IMR-90 (cell line): ENCODE measurements at places on chromosomes 12 and 14.
A peak's percentile ranks its signal among the peaks of the same experiment; 100 is the strongest.

DNA sequence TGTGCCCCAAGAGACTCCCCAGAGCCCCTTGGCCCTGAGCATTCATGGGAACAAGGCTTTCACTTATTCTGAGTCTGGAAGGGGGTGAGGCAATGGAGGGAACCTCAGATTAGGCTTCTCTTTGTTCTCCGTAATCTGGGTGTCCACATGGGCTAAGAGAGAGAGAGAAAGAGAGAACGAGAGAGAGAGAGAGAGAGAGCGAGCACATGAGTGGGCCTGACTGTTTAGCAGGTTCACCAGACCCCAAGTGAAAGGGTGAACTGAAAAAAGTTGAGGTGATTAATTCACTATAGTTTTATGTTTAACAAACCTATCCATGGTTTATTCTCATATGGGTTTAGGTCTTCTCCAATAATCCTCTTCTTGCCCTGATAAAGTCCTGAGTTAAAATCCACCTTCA, 183.4 kb upstream of the VASH1 start:
- H3K27me3 ChIP-seq: no peaks in the 10 kb centered on the region
- no peak for DNase-seq
- H3K4me1 ChIP-seq: no peaks in the 10 kb centered on the region
- no peaks in the 10 kb centered on the region for H3K36me3 ChIP-seq

DNA sequence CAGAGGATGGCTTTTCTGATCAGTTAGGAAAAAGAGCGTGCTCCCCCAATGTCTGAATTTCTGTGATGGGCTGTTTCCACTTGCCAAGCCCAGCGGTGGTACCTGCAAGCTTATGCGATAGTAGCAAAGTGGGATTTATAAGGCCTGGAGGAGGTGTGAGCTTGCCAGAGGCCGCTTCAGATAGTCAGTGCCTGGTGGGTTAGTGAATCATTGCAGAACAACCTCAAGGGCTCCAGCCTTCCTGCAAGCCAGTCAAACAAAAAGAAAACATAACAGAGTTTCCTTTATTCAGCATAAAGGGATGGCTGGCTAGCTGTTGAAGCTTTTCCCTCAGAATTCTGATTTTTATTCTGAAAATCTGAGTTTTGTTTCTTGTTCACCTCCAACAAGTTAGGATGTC, 7.6 kb upstream of the BMP4 start:
- peak; percentile 47 for DNase-seq
- H3K4me3 ChIP-seq: no peak overlapping the region
- H3K4me1 ChIP-seq: no peaks in the 10 kb centered on the region; the same call in 1 of the 2 replicates
- no peaks in the 10 kb centered on the region for H3K36me3 ChIP-seq

DNA sequence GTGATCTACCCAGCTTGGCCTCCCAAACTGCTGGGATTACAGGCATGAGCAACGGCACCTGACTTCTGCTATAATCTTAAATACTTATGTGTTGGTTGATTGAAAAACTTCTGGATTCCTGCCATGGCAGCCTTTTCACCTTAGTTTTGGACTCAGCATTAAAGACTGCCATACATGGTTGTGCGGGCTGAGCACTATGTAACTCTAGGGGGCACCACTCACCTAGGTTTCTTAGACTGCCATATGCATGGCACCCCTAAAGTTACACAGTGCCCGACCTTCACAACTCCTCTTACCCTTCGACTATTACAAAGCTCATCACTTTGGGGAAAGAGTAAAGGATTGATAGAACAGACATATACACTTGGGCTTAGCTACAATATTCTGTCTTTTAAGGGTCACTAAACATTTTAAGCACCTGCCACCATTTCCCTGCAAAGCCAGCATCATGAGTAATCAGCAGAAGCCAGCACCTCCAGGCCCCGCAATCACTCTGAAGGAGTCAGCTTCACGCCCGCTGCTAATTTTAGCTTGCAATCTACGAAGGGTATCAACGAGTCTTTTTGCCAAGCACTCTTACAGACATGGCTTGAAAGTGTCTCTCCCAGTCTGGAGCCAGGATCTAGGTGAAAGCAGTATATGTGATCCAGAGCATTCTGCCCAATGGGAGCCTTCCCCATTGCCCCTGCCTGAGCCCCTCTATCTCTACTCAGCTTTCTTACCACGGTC, 59.8 kb downstream of the SUDS3 start:
- no peaks in the 10 kb centered on the region for H3K27me3 ChIP-seq
- DNase-seq: no peak

- no peaks in the 10 kb centered on the region; the same call in 1 of the 2 replicates for H3K4me1 ChIP-seq
- no peak for DNase-seq
- H3K27me3 ChIP-seq: peaks cover 17% of the 10 kb centered on the region
Measured at GRCh38 chr12:46830731-46831334, 5.0 kb upstream of the SLC38A4 start.

DNA sequence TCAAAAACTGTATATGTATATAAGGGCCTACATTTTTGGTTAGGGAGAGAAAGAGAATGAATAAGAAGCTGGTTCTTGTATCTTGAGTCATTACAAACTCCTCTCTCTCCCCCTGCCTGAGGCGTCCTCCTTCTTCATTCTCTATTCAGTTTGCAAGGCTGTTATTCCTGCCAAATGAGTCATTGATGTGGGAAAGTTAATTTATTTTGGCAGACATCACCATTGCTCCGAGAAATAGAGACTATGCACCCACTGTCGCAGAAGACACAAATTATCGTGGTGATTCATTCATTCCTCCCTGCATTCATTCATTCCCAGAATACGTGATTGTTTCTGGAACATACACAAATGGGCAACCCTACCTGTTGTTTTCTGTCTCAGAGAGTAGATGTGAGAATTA, 112.5 kb upstream of the MED13L start:
- H3K27ac ChIP-seq: peak overlapping the region; percentile 80
- no peak overlapping the region for H3K4me3 ChIP-seq
- H3K36me3 ChIP-seq: no peaks in the 10 kb centered on the region
- H3K4me1 ChIP-seq: peaks cover 21% of the 10 kb centered on the region
- no peaks in the 10 kb centered on the region for H3K27me3 ChIP-seq
- DNase-seq: peak; percentile 98

DNA sequence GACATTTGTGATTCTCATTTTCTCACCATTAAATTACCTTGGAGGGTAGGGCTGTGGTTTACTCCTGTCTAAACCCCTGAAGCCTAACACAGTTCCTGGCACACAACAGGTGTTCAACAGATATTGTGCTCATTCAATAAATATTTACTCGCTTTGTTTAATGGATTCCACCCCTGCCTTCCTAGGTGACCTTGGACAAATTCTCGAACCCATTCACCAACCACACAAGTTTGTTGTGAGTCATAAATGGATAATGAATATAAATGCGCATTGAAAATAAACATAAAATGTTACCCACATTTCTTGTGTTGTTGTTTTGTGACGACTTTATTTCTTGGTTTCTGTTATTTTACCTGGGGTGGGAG, 362 bp upstream of the TSFM start:
- no peak overlapping the region for H3K27ac ChIP-seq
- 0 out of 2 replicates have a peak, but pooled peaks cover 2% of the 10 kb centered on the region for H3K4me1 ChIP-seq
- no peaks in the 10 kb centered on the region for H3K27me3 ChIP-seq
- peaks cover 8% of the 10 kb centered on the region for H3K36me3 ChIP-seq
- H3K4me3 ChIP-seq: peak overlapping the region; percentile 94; the same call in 1 of the 2 replicates

GRCh38 chr12:118020036-118020435, 3.5 kb downstream of the RFC5 start:
- no peak overlapping the region for H3K27ac ChIP-seq
- H3K4me1 ChIP-seq: no peaks in the 10 kb centered on the region
- no peaks in the 10 kb centered on the region for H3K27me3 ChIP-seq
- H3K36me3 ChIP-seq: peaks cover 10% of the 10 kb centered on the region
- no peak for DNase-seq

DNA sequence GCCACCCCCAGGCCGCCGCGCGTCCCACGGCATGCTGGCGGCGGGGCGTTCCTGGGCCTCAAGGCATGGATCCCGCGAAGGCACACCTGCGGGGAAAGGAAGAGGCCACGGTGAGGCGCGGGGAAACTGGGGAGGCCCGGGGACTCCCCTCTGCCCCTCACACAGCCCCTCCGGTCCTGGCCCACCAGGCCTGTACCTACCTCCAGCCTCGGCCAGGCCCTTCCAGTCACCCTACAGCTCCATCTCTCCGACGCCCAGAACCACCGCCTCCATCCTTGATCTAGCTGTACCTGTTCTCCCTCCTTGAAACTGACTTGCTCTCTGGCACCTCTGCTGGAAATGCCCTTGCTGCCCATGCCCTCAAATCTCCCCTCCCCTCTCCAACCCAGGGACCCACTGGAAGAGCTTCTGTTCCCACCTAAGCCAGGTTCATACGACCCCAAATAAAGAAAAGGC, 1.7 kb downstream of the ANKRD9 start:
- peaks cover 8% of the 10 kb centered on the region for H3K4me1 ChIP-seq
- H3K36me3 ChIP-seq: peaks cover 12% of the 10 kb centered on the region
- H3K27ac ChIP-seq: no peak overlapping the region
- no peaks in the 10 kb centered on the region for H3K27me3 ChIP-seq

DNA sequence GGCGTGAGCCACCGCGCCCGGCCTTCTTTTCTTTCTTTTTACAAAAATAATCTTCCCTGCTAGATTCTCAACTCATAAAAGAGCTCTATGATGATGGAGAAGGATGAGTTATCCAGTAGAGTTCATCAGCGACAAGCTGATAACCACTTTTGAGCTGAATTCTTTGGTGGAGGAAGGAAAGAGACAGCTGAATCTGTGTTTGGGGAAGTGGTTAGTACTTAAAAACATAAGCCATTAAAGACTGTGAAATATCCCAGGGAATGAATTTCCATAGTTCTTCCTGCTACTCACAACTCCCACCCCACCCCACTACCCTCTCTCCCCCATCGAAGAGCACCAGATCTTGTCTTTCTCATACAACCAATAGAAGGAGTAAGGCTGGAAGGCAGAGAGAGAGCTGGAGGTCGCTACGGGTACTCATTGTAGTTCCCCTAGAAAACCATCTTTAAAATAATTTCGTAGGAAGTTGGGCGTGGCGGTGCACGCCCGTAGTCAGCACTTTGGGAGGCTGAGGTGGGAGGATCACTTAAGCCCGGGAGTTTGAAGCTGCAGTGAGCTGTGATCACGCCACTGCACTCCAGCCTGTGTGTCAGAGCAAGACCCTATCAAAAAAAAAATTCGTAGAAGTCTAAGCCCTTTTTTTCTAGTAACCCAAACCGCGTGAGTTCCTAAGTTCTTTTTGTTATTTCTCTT, 647 bp upstream of the ESPL1 start:
- no peaks in the 10 kb centered on the region for H3K27me3 ChIP-seq
- no peak overlapping the region for H3K27ac ChIP-seq
- H3K4me1 ChIP-seq: peaks cover 7% of the 10 kb centered on the region; the same call in 1 of the 2 replicates
- no peak for DNase-seq

DNA sequence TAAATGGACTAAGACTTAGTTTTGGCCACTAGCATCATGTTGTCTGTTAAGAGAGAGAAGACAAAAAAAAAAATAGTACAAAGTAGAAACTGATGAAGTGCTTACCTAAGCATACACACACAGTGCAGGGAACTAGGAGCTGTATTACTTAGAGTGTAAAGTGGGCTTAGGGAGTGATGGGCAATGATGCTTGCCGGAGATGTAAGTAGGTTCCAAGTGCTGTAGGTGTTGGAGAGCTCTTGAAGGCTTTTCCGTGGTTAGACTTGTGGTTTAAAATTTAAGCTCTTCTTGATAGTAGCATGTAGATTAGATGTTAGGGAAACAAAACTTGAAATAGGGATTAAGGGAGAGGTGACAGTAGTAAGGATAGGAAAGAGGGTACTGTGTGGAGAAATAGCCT, 34.7 kb downstream of the MIA2 start:
- no peaks in the 10 kb centered on the region for H3K36me3 ChIP-seq
- H3K4me1 ChIP-seq: peaks cover 2% of the 10 kb centered on the region; the same call in 1 of the 2 replicates
- no peaks in the 10 kb centered on the region for H3K27me3 ChIP-seq
- H3K27ac ChIP-seq: no peak overlapping the region
- peak; percentile 18 for DNase-seq
